ENCODE measurements at places on chromosomes 11 and 22.

GRCh38 chr11:5384335-5384734, 723 bp downstream of the OR51M1 start:
- DNase-seq = no peak

DNA sequence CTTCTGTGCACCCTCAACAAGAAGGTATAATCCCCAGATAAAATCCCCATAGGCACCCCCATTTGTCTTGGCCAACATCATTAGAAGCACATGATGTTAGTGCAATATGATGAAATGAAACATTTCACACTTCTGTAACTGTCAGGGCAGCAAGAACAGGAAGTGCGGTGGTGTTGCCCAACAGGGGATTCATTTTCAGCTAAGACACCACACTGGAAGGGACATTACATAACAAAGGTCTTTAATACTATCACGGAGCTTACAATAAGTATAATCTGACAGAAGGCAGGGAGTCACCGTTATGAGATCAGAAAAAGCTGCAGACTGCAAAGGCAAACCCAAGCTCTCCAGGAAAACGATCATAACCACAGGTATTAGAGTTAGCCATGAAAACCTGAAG, 2.0 kb downstream of the OR52W1 start:
- DNase-seq = no peak

GRCh38 chr22:28589102-28589750, 90.4 kb downstream of the TTC28 start:
- no peak for DNase-seq

DNA sequence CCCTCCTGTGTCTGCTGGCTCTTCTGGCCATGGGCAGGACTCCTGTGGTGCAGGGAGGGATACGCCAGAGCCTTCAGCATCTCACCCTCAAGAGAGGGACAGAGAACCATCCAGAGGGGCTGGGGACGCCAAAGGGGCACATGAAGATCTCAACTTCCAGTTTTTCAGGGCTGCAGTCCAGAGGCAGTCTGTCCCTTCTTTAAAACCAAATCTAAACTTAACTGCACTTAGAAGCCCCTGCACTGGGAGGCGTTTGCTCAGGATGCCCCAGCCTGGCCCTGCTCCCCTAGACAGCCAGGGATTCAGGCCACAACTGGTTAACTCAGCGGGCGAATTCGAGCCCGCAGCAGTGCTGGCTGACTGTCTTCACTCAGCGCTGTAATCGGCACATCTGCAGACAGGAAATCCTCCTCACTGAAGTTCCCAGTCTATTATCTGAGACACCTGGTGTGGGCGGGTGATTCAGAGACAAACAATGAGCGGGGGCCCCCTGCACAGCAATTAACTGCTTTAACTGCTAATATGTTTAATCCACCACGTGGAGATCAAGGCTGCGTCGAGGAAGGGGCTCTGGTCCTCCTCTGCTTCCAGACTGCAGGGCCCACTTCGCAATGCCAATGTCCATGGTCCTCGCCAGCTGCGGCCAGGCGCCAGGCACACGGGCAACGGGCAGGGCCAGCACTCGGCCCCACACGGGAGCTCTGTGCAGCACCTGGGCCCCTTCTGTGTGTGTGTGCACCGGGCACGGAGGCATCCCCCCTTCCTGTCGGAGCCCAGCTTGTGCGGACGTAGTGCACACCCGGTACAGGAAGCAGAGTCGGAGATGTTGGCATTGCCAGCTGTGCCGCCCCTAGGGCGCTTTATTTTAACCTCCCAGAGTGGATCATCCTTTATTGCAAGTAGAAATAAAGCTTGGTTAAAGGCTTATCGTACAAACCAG, 36.9 kb upstream of the GNB1L start:
- DNase-seq = peak; percentile 41

DNA sequence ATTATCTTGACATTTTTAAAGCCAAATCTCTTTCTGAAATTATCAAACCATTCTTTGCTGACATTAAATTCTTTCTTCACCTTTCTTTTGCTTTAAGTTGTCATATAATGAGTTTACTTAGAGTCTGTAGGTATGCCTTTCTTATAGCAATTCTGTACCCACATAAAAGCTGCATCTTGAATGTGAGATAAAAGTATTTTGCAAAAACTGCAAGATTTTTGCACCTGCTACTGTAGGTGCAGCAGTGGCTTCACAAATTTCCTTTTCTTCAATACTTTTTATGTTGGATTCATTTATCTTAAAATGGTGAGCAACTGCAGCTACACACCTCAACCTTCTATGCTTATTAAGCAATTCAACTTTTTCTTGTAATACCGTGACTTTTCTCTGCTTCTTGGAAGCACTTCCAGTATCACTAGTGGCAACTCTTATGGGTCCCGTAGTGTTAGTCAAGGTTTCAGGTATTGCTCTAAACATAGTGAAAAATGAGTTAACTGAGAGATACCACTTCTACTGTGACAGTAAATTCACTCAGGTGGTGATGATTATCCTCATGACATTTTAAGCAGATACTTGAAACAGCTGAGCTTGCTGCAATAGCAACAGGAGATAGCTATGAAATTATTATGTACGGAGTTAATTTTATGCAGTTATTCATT, 18.8 kb downstream of the ZFP91 start:
- no peak for DNase-seq

DNA sequence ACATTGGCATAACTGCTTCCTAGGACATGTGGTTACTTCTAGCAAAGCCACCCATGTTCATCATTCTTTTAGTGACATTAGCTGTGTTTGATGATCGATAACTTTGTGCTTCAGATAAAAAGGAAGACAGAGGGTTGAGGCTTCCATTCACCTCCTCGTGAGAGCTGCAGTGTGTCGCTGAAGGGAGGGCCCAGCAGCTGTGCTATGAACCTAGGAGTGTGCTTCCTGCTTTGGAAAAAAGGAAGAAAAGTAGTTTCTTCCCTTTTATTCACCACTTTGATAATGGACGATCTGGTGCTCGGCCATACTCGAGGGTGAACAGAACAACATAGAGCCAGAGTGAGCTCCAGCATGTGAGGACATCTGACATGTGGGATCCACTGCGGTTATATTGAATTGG, 6.1 kb upstream of the RFPL2 start:
- DNase-seq = no peak

All from stimulated activated naive B cell treated with anti-CD40 and anti-IgM and Interleukin-4, amounts not matched to agents 10 μg/mL and 1 μg/mL and 100 μg/mL, for 72 hours (primary cell).